ENCODE measurements at places on chromosomes 1 and 21.

DNA sequence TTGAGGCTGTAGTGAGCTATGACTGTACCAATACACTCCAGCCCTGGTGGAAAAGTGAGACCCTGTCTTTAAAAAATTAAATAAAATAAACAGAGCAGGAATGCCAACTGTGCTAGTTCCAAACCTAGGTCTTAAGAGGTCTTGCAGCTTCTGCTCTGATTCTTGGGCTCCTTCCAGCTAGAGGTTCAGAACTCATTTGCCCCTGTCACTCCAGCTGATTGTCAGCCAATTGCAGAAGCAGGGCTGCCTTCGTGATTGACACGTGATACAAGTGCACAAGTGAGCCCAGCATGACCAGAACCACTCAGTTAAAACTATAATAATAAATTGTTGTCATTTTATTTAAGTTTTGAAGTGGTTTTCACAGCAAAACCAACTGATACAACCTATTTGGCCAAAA lies 298.4 kb downstream of the USP25 start:
- no peaks in the 10 kb centered on the region for H3K4me1 ChIP-seq
- H3K36me3 ChIP-seq: no peaks in the 10 kb centered on the region
- no peak overlapping the region for H3K4me3 ChIP-seq
- no peaks in the 10 kb centered on the region for H3K27me3 ChIP-seq
- ATAC-seq: no peak

- no peak overlapping the region for H3K4me3 ChIP-seq
- peaks cover 20% of the 10 kb centered on the region for H3K36me3 ChIP-seq
- ATAC-seq: peak; percentile 45
- H3K27me3 ChIP-seq: no peaks in the 10 kb centered on the region
- H3K4me1 ChIP-seq: peaks cover 76% of the 10 kb centered on the region
Measured at GRCh38 chr1:8348777-8349472, 31.0 kb downstream of the SLC45A1 start.

- ATAC-seq: no peak
- no peak overlapping the region for H3K27ac ChIP-seq
- no peak overlapping the region for H3K4me3 ChIP-seq
- H3K4me1 ChIP-seq: peaks cover 9% of the 10 kb centered on the region
- no peaks in the 10 kb centered on the region for H3K36me3 ChIP-seq
Measured at GRCh38 chr1:189866606-189867005, 611.1 kb downstream of the BRINP3 start.

GRCh38 chr1:118890851-118891384 lies 97.2 kb downstream of the TBX15 start:
- no peak for ATAC-seq
- no peaks in the 10 kb centered on the region for H3K36me3 ChIP-seq
- no peak overlapping the region for H3K4me3 ChIP-seq
- no peak overlapping the region for H3K27ac ChIP-seq
- H3K4me1 ChIP-seq: no peaks in the 10 kb centered on the region
- H3K27me3 ChIP-seq: no peaks in the 10 kb centered on the region

DNA sequence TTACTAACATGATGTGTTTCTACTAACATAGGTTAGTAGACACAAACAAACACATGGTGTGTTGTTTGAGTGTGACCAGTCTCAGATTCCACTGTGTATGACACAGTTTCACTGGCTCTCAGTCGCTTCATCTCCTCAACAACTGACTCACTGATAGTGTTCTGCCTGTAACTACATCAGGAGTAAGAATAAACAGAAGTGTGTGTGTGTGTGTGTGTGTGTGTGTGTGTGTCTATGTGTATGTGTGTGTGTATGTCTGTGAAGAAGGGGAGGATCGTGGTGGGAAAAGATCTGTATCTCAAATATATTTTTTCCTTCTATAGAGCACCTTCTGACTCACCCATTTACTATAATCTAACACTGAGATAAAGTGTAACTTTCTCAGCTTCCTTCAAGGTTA lies 391.0 kb downstream of the PTPRC start:
- no peaks in the 10 kb centered on the region for H3K36me3 ChIP-seq
- H3K4me3 ChIP-seq: no peak overlapping the region
- no peak overlapping the region for H3K27ac ChIP-seq
- no peaks in the 10 kb centered on the region for H3K27me3 ChIP-seq
- no peak for ATAC-seq

Measured in gastroesophageal sphincter (tissue), 4 donors.